ENCODE measurements at places on chromosomes 3 and 15.

DNA sequence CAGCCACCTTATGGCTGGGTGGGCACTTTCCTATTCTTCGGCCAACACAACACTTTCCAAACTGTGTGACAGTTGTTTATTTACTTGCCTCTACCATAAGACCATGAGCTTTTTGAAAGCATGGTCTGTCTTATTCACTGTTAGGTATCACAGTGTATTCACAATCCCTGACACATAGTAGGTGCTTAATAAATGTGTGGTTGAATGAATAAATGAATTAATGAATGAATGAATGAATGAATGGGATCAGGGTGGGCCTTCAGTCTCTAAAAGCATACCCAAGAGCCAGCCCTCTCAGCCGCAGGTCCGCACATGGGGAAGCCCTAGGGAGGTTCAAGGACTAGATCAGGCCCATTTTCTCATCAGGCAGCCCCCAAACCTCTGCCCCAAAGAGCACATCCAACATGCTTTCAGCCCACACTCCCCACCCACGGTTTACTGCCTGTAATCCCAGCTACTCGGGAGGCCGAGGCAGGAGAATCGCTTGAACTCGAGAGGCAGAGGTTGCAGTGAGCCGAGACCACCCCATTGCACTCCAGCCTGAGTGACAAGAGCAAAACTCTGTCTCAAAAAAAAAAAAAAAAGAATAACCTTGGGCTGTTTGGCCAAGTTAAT, 95.9 kb downstream of the LIPC start:
- no peak for DNase-seq

DNA sequence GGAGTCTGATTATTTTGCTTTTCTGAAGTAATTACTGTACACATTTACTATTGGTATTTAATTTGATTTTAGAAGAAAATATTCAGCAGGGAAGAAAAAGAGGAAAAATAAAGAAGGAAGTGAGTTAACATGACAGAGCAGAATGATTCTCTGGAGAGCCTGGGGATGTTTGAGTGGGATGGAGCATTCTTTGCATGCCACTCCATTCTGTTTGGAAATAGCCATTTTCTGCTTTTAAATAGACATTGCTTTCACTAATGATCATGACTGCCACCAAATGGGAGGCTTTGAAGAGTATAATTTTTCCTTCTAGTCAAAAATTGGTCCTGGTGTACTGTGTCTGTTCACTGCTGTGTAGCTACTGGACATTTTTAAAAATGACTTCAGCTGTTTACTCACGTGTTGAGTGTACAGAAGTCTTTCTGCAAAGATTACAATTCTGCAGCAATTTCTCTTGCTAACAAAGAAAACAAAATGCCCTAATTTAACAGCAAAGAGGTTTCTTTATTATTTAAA, 196.1 kb downstream of the RYR3 start:
- DNase-seq: no peak

- no peak for DNase-seq
Measured at GRCh38 chr3:45896956-45897355, 10.6 kb downstream of the CCR9 start.

- DNase-seq: no peak
Measured at GRCh38 chr15:101558221-101558941, 68.9 kb upstream of the PCSK6 start.

GRCh38 chr15:35914573-35914972, 368.6 kb upstream of the DPH6 start:
- DNase-seq: no peak

DNA sequence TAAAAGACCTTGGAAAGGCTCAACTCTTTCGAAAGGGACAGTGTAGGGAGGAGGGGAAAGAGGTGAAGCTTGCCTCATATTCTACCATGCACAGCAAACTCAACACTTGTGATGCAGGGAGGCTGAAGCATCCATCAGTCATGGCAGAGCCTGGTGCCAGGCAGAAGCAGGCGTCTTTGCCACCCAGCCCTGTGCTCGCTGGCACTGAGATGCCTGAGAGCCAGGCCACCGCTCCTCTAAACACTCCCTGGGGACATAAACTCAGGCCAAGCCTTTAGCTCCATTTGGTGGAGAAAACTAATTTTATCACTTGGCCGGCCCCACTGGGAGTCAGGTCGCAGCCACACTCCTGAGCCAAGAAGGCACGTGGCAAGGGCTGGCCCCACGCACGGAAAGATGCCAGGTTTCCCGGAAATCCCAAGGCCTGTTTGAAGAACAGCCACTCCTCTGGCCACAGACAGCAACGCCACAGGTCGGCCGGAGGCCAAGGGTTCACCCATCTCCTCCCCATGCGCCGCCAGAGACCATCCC, 30.7 kb downstream of the XXYLT1 start:
- no peak for DNase-seq

GRCh38 chr3:141093971-141094684, 43.0 kb downstream of the SPSB4 start:
- DNase-seq: no peak

- peak; percentile 63 for DNase-seq
Measured at GRCh38 chr15:29631076-29632070, 190.9 kb downstream of the TJP1 start.

GRCh38 chr3:54062546-54062945, 59.8 kb upstream of the CACNA2D3 start:
- DNase-seq: no peak

GRCh38 chr3:13207578-13207922, 134.3 kb upstream of the IQSEC1 start:
- no peak for DNase-seq

- DNase-seq: no peak
Measured at GRCh38 chr3:150144191-150144708, 173.6 kb upstream of the PFN2 start.

DNA sequence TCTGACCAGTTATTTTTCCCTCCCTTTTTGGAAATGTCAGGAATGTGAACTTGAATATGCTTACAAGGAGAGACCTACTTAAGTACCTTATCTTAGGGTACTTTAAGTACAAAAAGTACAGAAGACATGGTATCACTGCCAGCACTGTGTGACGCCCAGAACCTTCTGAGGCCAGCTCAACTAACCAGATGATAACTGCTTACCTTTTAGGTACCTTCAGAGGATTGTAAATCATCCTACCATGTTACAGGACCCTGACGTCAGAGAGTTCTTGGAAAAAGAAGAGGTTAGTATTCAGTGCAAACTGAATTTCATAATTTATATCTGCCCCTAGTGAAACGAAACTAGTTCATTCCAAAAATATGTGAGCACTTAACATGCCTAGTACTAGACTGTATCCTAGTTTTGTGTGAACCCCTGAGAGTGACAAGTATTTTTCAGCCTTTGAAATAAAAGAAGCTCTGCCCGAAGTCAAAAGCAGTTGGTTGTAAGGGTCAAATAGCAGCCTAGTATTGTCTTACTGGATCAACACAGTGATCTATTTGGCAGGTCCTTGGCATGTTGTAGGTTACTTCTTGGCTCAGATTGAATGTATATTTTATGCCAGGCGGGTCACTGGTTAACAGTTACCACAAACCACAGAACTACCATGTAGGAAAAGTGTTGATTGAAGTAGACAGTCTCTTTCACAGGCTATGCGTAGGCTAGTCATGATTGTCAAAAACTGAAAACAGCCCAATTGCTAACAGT, 23.8 kb upstream of the SNX22 start:
- DNase-seq: no peak

DNA sequence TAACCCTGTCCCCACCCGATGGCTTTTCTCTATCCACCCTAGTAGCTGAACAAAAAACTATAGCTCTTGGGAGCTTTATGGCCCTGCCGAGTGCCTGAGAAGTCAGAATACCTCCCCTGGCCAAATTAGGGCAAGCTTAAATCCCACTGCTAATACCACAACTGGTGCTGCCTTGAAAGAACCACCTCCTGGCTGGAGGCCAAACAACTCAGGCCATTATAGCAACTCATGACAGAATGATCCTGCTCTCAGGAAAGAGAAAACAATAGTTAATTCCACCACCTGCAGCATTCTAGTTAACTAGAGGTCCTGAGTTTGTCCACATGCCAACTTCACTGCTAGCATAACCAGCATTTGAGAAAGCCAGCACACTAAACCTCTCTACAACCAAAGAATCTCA, 123.2 kb downstream of the RTP4 start:
- no peak for DNase-seq

- DNase-seq: no peak
Measured at GRCh38 chr15:49154799-49155109, 645 bp downstream of the COPS2 start.

DNA sequence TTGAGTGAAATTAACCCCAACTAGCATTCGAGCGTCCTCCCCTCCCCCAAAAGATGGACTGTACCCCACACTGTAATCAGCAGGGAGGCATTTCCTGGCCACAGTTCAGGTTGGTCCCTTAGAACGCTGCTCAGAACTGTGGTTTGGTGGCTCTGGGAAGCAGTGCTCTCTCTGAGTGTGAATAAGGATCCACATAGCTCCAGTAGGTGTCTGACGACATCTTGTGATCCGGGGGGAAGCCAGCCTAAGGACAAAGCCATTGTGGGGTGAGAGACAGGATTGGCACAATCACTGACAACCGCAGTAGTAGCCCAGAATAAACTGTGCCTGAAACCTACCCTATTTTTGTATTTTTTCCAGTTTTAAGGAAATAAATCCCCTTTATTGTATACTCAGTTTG, 125.3 kb downstream of the IGF1R start:
- DNase-seq: no peak

DNA sequence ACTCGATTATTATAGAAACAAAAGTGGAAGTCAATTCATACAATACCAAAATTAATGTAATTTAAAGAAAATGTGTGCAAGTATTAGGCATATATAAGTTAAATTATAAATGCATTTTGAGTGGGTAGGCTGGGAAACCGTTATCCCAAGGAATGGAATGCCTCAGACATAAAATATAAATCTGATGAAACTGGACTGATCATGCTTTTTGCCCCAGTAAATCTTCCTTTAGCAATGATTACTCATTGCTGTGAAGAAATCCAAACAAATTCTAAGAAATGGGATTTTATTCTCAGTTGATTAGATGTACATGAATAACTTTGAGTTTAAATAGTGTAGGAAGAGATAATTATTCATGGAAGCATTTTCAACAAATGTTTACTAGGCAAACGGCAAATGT, 185.5 kb upstream of the KCNMB2 start:
- DNase-seq: no peak

- peak; percentile 28 for DNase-seq
Measured at GRCh38 chr3:13932578-13933295, 52.9 kb upstream of the WNT7A start.

DNA sequence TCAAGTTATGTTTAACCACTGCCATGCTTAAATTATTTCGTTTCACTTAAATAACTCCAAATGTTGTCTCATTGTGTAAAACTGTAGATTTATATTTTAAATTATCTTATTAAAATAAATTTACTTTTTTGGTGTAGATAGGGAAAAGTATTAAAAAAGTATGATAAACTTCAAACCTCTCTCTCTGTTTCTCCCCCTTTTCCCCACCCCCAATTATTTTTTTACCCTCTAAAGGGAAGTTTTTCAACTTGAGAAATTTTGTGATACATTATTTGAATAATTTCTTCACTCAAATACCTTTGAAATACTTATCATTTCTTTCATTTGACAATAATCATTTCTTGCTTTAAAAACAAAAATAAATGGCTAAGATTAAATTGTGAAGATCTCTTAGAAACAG, 66.9 kb upstream of the EIF1B start:
- DNase-seq: no peak

- DNase-seq: no peak
Measured at GRCh38 chr3:118057086-118057485, 977.6 kb downstream of the IGSF11 start.

DNA sequence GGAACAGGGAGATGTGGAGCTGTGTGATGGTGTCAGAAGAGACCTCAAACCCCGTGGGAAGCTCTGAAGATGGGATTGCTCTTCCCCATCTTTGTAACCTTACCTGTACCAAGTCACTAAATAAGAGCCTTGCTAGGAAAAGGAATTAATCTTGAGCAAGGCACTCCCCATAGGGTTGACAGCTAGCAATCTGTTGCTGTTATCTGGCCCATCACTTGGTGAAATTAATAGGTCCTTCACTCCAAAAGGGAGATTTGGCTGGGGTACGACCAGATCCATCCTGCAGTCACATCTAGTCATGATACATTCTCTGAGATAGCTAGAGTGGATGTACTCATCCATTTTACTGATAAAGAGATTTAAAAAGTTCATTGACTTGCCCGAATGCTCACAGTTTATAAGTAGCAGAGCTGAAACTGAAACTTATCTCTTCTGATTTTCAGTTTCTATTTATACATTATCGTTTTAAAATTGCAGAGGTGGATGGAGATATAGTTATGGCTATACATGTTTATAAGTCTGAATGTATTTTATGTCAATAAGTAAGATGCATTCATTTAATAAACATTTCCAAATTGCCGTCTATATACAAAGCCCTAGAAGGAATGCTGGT, 299.1 kb upstream of the MCTP2 start:
- DNase-seq: no peak

DNA sequence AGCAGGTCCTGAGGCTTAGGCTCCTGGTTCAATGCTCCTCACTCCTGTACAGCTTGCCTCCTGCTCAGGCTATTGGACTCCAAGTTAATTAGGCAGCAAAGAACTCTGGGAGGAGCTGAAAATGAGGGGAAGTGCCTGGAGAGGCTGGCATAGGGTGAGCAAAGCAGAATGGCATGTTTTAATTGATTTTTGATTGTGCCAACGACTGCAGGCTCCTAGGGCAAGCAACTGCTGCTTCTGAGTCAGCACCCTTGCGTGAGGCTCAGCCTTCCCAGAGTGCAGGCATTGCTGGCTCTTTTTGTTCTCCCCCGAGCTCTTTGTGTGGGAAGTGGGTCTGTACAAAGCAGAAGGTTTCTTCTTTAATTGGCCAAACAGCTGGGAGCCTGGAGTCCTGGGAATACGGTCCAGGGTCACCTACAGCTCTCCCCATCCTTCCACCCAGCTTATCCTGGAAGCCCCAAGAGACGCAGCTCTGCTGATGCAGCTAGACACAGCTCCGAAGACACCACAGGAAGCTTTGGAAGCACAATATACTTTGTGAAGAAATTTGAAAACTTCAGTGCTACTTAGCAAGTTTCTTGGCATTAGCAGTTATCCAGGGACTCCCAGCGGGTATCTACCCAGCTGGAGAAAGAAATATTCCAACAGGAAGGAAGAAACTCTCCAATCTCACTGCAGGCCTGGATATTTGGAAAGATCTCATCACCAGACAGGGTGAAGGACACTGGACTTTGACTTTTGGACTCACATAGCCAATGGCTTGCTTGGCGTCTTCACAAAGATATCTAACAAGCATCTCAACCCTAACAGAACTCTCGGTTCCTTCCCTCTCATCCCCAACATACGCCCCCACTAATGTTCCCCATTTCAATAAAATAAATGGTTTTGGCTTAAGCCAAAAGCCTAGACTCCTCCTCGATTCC, 76.8 kb downstream of the BDH1 start:
- DNase-seq: no peak

DNA sequence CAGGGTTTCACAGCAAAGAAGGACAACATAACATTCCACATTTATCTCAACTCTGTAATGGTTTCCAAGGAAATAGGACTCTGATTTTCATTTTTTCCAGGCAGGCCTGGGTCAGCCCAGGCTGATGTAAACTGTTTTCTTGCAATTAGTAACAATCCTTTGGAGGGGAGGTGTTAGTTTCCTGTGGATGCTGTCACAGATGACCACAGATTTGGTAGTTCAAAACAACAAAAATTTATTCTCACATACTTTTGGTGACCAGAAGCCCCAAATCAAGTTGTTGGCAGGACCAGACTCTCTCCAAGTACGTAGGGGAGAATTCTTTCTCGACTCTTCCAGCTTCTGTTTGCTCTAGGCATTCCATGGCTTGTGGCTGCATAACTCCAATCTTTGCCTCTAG, 88.0 kb downstream of the EDEM1 start:
- no peak for DNase-seq
